NCI-H2029 treated with DMSO at 0.1 percent for 48 hours (cell line): ENCODE measurements at places on chromosomes 13 and 19.

GRCh38 chr13:30639671-30640070 is 22.0 kb downstream of the USPL1 start:
- no peak for DNase-seq

DNA sequence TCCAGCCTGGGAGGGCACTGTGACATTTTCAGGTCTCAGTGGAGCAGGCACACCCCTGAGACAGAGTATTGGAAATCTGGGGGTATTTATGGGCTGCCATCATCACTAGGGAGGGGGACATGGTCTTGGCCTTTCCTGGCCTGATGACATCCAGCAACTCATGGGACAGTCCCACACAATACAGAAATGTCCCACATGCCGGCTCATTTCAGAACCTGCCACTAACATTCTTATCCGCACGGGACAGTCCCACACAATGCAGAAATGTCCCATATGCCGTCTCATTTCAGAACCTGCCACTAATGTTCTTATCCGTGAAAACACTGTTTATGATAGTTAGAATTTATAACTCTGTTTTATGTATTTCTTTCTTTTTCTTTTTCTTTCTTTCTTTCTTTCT is 9.8 kb downstream of the SLC8A2 start:
- no peak for DNase-seq

- DNase-seq = no peak
Observed at GRCh38 chr19:35732540-35733179, 9.6 kb downstream of the IGFLR1 start.

- DNase-seq = no peak
Observed at GRCh38 chr13:89205856-89206520, 1534.8 kb downstream of the SLITRK5 start.

- DNase-seq = no peak
Observed at GRCh38 chr19:35260694-35261304, 8.0 kb upstream of the USF2 start.

GRCh38 chr13:103130681-103131210 is 64.5 kb upstream of the SLC10A2 start:
- DNase-seq = no peak

DNA sequence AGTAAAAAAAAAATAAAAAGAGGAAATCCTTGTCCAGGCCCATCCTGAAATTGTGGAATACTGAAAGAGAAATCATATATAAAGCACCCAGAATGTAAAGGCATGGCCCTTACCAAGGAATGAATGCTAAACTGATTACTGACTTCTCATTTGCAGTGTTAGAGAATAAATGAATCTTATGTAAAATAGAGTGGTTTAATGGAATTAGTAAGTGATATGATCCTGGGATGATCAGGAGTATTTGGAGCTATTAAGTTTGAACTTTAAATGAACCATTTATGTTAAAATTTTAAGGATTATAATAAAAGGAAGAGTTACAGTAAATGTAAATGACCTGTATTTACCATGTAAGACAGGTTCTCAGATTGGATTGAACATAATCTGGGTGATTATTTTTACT is 75.4 kb downstream of the PDS5B start:
- DNase-seq = no peak

- no peak for DNase-seq
Observed at GRCh38 chr13:31970231-31970930, 61.2 kb upstream of the FRY start.

- DNase-seq = no peak
Observed at GRCh38 chr19:10718205-10719196, 622 bp downstream of the DNM2 start.

- no peak for DNase-seq
Observed at GRCh38 chr19:3142781-3143337, 7.0 kb downstream of the GNA15 start.

DNA sequence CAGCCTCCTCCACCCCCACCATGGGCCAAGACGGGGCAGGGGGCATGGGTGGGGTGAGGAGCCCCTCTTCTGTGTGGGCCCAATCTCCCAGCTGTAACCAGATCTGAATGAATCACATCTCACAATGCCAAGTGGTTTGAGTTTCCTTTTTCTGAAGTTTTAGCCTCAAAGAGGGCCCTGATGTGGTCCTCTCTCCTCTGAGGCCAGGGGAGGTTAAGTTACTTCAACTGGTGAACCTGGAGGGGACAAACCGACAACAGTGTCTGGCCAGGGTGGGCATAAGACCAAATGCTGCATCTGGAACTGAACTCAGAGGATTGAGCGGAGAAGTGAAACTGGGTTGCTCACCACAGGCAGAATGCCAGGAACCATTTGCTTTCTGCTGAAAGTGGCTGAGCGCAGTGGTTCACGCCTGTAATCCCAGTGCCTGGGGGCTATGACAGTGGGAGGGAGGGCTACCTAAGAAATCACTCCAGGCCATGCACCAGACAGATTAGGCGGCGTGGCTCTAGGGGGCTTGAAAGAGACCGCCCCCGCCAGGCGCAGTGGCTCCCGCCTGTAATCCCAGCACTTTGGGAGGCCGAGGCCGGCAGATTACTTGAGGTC is 15.4 kb upstream of the IRGC start:
- peak; percentile 27 for DNase-seq

GRCh38 chr13:45292176-45292575 is 48.8 kb downstream of the TPT1 start:
- peak; percentile 30 for DNase-seq

GRCh38 chr13:108572782-108573211 is 56.6 kb upstream of the MYO16 start:
- no peak for DNase-seq

DNA sequence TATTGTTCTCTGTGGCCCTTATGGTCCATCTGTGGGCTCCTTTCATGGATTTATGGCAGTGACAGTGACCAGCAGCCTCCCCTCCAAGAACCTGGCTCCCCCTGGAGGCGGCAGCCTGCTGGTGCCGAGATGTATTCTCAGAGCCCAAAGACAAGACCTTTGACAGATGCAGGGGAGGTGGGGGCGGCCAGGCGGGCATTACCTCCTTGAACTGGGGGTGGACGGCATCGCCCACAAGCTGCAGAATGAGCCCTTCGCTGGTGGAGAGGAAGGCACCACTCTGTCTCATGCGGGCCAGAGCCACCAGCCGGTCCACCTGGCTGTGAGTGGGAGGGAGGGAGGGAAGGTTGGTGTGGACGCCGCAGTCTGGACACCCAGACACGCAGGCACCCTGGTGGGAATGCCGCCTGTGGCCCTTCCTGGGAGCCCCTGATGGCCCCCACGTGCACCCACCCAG is 6.6 kb downstream of the ISOC2 start:
- DNase-seq = no peak

- no peak for DNase-seq
Observed at GRCh38 chr13:112454648-112455334, 78.6 kb downstream of the SPACA7 start.

DNA sequence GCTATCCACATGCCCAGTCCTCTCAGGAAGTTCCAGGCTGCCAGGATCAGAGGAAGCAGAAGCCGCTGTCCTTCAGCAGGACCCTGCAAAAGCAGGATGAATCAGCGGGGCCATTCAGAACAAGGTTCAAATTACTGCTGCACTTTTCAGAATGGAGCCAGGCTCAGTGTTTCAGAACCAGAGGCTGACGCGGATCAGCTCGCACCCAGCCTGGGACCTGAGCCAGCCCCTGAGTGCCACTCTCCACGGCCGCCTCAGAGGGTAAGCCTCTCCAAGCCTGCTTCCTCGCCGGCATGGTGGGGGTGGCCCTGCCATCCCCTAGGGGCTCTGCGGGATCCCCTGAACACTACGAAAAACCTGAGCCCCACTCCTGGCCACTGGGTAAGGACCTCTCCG is 24.7 kb downstream of the RASA3 start:
- peak; percentile 26 for DNase-seq

- DNase-seq = no peak
Observed at GRCh38 chr13:24737042-24737441, 26.9 kb upstream of the RNF17 start.

DNA sequence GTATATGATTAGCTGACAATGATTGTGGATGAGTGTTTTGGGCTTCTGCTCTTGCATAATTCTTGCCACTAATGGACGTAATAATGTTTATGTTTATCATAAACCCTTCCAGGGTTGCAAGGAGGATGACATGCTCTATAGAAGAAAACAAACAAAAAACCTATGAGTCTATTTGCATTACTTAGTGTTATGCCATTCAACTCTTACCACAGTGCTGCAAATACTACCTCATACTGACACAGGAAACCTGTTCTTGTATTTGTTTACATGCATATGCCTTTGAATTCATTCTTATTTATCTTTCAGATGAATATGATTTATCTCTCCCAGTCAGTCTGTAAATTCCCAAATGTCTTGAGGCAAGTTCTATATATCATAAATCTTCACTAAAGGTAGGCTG is 39.6 kb upstream of the FREM2 start:
- no peak for DNase-seq

- no peak for DNase-seq
Observed at GRCh38 chr13:71046360-71047079, 820.5 kb downstream of the DACH1 start.

- no peak for DNase-seq
Observed at GRCh38 chr19:54415901-54416673, 823 bp downstream of the TTYH1 start.

- DNase-seq = no peak
Observed at GRCh38 chr13:72570019-72570418, 157.4 kb downstream of the MZT1 start.

GRCh38 chr13:25267715-25268114 is 19.6 kb downstream of the MTMR6 start:
- DNase-seq = no peak

DNA sequence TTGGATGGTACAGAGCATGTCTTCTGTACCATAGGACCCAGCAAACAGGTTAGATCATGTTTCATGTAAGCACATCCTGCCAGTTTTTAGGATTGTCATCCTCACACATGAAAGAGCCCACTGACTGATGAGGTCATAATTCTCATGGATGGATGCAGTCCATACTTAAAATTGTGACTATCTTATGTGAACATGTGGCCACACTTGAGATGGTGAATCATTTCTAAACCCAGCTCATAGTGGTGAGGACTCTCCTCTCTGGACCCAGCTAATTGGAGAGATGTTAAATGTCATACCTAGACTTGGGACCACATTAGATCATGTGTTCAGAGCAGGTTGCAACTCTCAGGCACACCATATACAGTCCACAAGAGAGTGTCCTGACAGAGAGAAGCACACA is 24.8 kb upstream of the ZNF254 start:
- DNase-seq = no peak

- DNase-seq = no peak
Observed at GRCh38 chr13:85520445-85520844, 278.8 kb downstream of the SLITRK6 start.

DNA sequence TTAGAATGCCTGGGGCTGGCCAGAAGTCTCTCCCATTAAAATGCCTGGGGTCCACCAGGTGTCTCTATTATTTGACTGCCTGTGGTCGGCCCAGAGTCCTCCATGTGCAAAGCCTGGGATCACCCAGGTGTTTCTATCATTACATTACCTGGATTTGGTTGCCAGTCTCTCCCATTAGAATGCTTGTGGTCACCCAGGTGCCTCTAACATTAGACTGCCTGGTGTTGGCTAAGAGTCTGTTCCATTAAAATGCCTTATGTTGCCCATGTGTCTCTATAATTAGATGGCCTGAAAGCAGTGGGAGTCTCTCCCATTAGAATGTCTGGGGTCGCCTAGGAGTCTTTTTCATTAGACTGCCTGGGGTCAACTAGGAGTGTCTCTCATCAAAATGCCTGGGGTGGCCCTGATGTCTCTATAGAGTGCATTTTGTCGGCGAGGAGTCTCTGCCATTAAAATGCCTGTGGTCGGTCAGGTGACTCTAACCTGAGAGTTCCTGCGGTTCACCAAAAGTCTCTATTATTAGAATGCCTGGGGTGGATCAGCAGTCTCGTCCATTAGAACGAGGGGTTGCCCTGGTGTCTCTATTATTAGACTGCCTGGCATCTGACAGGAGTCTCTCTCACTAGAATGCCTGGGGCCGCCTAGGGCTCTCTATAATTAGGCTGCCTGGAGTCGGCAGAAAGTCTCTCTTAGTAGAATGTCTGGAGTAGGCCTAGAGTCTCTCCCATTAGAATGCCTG is 1540.5 kb downstream of the UQCRFS1 start:
- no peak for DNase-seq

GRCh38 chr13:80551650-80552497 is 210.9 kb upstream of the SPRY2 start:
- DNase-seq = no peak

- no peak for DNase-seq
Observed at GRCh38 chr13:95038949-95039348, 262.3 kb downstream of the ABCC4 start.

- DNase-seq = no peak
Observed at GRCh38 chr13:66821551-66821950, 408.6 kb downstream of the PCDH9 start.

DNA sequence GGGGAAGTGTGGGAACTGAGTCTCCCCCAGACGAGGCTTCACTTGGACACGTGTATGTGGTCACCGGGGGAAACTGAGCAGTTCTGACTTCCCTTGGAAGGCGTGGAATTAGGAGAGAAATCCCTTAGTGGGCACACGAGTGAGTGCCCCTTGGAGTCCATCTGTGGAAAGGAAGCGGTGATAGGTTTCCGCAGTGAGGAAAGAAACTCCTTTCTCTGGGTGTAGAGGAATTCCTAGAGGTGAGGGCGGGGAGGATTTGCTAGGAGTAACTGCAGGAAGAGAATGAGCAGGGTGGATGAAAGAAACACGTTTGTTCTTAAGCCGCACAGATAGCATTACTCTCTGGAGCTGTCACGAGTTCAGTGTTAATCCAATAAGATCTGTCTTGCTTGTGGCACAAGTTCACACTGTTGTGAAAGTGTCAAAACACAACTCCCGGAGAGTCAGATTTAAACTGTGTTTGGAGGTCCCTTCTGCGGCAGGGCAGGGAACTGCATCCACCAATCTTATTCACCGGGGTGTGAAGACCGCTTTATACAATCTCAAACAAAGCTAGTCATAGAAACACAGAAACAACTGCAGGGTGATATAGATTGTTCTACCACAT is 1.2 kb downstream of the KL start:
- DNase-seq = no peak

- no peak for DNase-seq
Observed at GRCh38 chr13:91355826-91356710, 8.6 kb downstream of the MIR17HG start.

GRCh38 chr13:23656637-23657371 is 86.6 kb downstream of the TNFRSF19 start:
- DNase-seq = no peak

DNA sequence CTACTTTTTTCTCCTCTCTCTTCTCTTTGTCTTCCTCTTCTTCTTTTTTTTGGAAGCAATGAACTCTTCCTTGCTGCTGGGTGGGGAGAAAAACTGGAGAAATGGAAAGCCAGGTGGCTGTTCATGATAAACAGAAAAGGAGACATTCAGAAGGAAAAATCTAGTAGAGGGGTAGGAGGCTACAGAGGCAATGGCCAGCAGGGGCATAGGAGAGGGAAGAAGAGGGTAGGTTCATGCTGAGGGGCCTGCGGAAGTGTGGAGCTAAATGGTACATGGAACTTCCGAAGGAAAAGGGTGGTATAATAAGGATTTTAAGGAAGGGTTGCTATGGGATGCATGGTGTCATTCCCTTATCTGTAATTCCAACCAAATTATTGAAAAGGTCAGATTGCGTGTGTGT is 17.5 kb upstream of the HS6ST3 start:
- DNase-seq = no peak

- no peak for DNase-seq
Observed at GRCh38 chr13:95457294-95457693, 95.2 kb upstream of the CLDN10 start.

- DNase-seq = no peak
Observed at GRCh38 chr19:23328211-23328610, 67.1 kb downstream of the ZNF91 start.
